ENCODE measurements at places on chromosomes 11 and 22.
A peak's percentile ranks its signal among the peaks of the same experiment; 100 is the strongest.

DNA sequence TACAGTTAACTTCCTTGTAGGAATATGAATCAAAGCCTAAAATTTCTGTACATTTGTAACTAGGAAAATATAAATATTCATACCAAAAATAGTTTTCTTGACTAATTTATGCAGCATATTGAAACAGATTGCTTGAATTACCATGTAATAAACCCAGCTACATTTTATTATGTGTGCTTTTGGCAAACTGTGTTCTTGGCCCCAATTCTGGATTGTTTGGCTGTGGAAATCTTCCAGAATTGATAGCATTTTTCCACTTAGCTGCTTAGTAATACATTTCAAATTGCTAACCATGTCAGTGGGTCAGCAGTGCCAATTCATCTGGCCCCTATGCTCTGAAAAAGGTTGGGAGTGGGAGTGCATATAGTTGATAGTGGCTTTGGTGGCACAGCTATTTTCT lies 32.3 kb downstream of the PDHX start:
- DNase-seq, result no peak

- DNase-seq, result no peak
Observed at GRCh38 chr22:48156603-48157355, 1394.3 kb downstream of the TBC1D22A start.

- DNase-seq, result no peak
Observed at GRCh38 chr11:115577701-115578100, 73.5 kb upstream of the CADM1 start.

GRCh38 chr22:35663371-35663770 lies 15.1 kb downstream of the APOL6 start:
- no peak for DNase-seq

DNA sequence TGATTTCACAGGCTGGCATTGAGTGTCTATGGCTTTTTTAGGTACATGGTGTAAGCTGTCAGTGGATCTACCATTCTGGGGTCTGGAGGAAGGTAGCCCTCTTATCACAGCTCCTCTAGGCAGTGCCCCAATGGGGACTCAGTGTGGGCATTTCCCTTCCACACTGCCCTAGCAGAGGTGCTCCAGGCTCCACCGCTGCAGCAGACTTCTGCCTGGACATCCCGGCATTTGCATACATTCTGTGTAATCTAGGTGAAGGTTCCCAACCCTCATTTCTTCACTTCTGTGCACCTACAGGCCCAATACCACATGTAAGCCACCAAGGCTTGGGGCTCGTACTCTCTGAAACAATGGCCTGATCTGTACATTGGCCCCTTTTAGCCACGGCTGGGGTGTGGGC lies 78.3 kb downstream of the RNF169 start:
- DNase-seq, result no peak

GRCh38 chr22:47309476-47309875 lies 547.0 kb downstream of the TBC1D22A start:
- DNase-seq, result no peak

DNA sequence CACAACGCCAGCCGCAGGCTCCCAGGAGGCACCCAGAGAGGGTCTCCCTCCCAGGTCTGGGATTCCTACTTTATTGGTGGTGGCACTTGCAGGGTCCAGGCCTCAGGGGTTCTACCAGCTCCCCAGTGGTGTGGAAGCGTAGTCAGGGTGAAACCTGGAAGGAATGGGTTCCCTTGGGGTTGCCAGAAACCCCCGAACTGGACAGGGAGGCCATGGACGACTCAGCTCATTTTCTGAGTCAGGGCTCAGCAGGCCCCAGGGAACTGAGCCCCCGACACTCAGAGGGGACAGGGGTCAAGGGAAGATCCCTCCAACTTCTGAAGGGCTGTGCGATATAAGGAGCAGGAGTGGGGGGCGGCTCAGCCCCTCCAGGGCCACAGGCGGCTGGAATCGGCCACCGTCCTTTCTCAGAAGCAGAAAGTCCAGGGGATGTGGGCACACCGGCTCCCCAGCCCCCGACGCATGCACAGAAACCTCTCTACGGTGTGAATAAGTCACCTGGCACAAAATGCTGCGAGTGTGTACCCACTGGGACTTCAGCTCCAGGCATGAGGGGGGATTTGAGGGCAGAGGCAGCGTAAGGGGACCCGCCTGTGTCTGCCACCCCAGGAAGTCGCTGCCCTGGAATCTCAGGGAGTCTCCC lies 25.1 kb downstream of the MRGPRG start:
- DNase-seq, result no peak

DNA sequence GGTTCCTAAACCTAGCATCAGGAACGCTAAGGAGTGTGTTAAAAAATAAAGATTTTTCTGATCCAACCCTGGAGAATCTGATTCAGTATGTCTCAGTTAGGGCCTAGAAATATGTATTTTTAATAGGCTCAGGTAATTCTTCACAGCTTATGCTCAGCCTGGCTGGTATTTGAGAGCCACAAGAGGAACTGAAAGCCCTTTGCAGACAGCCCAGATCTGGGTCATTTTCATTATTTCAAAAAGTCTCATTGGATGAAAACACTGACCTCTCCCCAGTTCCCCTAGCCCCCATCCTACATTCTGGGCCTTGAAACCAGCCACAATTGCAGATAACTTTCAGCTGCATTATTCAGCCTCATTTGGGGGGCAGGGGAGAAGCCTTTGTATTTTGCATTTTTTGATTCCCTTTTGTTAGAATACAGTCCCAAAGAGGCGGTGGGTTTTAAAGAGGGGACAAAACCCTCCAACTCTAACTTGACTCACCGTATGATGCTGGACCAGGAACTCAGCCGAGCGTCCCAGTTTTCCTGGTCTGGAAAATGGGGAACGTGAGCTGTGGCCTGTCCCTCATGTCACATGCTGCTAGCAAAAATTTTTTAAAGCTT lies 66.0 kb upstream of the LARGE1 start:
- peak; percentile 34 for DNase-seq

DNA sequence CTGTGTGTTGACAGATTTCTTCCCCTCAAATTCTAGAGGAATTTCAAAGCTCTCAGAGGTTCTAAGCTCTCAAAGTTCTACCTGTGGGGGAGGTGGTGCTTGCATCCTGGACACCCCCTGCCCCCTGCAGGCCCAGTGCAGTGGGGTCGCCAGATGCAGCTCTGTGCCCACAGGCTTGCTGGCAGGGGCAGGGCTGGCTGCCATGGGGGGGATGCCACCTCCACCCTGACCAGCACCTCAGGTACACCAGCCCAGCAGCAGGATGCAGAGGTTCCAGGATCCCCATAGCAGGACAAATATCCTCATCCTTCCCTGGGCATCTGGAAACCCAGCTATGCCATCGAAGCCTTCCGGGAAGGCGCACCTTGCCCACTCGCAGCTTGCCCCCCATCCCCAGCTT lies 91.1 kb downstream of the BRD1 start:
- DNase-seq, result peak; percentile 15

DNA sequence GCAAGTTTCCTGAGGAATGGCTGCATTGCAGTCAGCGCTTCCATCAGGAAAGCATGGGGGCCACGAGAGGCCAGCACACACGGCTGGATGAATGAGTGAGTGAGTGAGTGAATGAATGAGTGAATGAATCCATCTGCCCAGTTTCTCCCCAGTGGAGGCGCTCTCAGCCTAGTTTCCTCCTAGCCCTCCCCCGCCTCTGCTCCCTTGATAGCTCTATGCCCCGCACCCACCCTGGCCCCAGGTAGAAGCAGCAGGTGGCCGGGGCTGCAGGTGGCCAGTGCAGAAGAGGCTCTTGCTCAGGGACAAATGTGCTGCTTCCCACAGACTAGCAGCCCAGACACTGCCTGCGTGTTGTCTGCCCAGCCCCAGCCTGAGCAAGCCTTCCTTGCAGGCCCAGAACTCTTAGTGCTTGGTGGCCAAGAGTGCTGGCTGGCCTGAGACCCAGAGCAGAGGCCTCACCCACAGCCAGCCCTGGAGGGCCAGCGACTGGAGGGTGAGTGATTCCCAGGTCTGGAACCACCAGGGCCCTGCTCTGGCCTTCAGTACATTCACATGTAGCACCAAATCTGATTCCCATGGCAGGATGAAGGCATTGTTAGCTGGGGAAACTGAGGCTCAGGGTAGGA lies 31.1 kb upstream of the PDGFB start:
- no peak for DNase-seq

DNA sequence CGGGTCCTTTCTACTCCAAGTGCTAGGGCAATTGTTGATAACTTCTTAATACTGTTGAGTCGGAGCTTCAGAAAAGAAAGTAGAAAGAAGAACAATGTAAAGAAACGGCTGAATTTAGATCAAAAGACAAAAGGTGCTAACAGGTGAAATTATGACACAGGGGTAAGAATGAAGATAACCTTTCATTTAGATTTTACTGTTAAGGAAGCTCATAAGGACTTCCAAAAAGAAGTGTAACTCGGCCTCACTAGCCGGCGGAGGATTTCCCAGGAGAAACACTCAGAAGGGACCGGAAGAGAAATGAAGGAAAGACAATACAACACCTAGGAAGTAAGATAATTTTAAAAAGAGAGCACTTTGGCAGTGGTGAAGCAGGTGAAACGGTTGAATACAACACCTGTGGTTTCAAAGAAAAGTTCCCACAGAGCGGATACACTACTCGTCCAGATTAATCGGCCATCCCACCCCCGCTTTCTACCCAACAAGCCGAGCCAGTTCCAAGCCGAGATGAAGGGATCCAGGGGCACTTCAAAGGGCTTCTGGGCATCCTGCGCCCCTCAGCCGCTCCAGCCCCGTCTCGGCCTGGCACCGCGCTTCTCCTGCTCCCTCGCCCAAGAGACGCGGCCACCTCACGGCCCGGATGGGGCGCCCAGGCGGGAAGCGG lies 737 bp downstream of the PPP2R1B start:
- DNase-seq, result no peak
